ENCODE measurements at places on chromosomes 4 and X.
A peak's percentile ranks its signal among the peaks of the same experiment; 100 is the strongest.

- no peak for DNase-seq
Observed at GRCh38 chr4:86007042-86007441, 352.8 kb downstream of the MAPK10 start.

DNA sequence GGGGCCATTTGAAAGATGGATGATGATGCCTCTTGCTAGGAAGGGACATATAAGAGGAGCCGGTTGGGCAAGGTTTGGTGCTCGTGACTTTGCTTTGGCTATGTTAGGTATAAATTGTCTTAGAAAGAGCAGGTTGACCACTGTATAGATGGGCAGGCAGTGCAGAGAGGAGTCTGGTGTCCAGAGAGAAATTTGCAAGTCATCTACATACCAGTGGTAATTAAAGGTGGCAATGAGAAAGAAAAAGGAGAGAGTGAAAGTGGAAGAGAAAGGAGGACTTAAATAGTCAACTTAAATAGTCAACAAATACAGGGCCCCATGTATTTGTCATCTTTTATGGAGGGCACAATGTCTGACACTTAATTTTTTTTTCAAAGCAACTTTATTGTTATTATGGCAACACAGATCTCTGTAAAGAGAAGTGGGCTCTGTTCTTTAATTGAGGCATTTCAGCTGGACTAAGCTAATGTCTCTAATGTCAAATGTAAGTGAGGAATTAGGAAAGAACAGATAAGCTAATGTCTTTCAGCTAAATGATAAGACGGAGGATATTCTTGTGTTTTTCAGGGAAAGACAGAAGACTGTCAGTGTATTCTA is 75.4 kb upstream of the ANXA3 start:
- DNase-seq = no peak

DNA sequence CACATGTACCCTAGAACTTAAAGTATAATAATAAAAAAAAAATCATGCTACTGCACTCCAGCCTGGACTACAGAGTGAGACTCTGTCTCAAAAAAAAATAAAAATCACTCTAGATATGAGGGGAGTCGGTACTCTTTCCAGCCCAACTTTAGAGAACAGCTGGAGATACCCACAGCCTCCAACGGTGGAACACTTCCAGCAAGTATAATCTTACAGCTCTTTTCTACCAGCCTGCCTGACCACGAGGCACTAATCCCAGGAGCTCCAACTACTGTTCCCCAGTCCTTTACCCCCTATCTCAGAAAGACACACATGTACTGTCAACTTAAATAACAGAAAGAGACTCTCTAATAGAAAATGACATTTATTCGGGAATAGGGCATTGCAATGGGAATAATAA is 46.8 kb downstream of the STEEP1 start:
- no peak for DNase-seq

DNA sequence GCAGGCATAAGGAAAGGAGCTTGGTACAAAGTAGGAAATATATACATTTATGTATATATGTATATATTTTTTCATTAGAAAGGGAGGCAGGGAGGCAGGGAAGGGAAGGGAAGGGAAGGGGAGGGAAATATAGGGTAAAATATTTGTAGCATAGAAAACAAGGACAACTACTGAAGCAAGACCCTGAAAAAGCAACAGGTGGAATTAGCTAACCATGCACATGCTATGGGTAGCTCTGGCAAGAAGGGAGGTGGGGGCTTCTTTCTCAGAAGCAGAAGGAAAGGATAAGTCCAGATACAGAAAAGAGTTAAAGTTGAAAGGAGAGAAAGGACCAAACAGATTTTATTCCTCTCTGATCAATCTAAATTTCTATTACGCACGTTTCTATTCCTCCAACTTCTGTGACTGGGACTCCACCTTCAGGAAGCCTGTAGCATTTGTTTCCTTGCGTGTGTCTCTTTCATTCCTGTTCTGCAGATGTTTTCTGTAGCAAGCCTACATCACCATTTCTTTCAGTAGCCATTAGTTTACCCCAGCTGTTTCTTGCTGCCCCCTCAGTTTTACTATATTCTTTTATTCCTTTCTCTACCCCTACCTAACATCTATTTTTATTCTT is 82.9 kb downstream of the OR13H1 start:
- DNase-seq = no peak

DNA sequence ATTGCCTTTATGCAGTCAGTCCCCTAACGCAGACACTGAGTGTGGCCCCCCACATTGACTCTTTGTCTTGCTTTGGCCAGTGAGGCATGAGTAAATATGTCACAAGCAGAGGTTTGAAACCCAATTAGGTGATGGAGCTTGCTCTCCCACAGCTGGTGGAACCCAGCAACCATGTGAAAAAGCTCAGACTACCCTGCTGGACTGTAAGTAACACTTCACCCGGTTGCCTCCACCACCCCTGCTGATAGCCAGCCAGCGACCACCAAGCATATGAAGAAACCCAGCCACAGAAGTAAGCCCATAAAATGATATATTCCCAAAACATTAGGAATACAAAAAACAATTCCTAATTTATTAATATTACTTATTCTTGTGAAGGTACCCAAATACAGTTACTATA is 21.6 kb upstream of the PDCL2 start:
- no peak for DNase-seq

- DNase-seq = no peak
Observed at GRCh38 chrX:110293658-110294057, 24.2 kb downstream of the AMMECR1 start.

- no peak for DNase-seq
Observed at GRCh38 chrX:17501746-17502145, 126.7 kb downstream of the NHS start.

DNA sequence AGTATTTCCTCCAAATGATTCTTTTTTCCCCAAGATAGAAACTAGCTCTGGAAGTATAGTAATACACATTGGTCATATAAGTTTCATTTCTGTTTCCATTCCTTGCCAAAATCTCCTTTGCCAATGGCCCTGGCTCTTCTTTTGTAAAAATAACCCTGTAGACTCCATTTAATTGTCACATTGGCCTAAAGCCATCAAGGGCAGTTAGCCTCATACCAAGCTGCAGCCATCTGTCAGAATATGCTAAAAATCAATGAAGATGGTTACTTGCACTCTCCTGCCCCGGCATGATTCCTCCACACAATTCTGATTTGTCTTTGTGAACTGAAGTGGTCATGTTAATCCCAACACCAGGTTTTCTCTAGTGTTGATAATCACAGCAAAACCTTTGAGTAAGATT is 380.5 kb downstream of the SH2D1A start:
- no peak for DNase-seq

DNA sequence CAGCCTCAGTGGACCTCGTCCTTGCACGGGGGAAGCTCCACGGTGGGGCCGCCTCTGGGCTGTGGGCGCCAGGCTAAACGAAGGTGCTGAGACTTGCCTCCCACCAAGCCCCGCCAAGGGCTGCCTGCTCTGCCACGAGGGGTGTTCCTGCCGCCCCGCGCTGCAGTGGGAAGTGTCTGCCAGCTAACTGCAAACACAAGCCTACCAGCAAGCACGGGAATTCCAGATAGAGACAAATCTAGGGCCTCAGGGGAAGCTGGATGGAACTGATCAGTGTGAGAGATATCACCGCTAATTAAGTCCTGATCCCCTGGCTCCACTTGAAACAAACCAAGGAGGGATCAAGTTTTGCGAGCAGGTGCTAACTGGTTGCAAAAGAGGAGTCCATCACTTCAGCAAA is 181.6 kb upstream of the LEF1 start:
- no peak for DNase-seq

DNA sequence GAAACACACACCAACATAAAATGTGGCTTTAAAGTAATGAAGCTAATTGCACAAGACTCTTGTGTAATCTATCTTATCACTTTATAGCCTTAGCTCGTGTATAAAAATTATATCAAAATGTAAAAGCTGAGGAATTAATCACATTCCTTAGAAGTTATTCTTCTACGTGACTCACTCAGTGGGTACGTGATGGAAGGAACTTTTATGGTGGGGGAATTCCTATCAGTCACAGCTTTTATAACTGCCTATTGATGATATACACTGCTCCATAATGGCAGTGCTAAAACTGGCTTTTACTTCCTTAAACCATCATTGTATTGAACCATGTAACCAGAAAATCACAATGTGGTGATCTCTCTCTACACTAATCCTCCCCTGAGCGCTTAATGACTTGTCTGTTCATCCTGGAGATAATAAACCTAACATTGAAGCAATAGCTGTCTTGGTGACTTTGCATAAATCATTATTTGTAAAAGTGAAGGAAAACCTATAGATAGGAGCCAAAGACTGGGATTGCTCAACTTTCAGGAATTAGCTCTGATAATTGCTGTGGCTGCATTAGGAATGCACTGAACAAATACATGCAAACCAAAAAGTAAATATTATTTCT is 276.7 kb downstream of the GBA3 start:
- DNase-seq = no peak

GRCh38 chrX:323721-324628 is 5.4 kb upstream of the GTPBP6 start:
- peak; percentile 30 for DNase-seq

DNA sequence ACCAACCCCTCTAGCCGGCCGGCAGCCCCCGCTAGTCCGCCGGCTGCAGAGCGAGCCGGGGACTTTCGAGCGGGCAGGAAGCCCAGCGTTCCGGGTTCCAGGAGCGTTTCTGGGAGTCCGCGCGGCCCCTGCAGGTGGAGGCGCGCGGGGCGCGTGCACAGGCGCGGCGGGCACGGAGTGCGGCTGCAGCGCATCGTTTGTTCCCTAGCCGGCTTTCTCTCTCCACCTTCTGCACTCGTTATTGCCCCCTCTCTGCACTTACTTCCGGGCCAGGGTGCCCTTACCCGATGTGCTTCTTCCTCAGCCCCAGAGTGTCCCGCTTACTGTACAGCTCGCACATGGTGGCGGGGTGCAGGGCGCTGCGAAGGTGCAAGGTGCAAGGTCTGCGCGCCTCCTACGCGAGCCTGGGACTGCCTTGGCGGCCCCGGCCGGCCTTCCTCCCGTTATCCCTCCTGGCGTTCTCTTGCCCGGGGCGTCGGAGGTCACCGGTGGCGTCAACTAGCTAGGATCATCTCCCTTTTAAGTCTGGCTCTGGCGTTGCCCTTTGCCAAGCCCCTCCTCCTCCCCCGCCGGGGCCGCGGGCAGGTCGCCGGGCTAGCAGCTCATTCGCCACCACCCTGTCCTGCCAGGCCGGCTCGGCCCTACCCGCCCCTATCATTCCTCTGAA is at the start of gene ETNPPL:
Gene ETNPPL, minus strand, starts transcription at position 495 of the 667 bp plus-strand sequence. Its CDS starts 155 bp downstream, at position 340.
- DNase-seq = no peak

- no peak for DNase-seq
Observed at GRCh38 chr4:137065311-137065710, 467.0 kb downstream of the PCDH18 start.

GRCh38 chr4:162732876-162733275 is 433.8 kb downstream of the NAF1 start:
- DNase-seq = no peak

- no peak for DNase-seq
Observed at GRCh38 chrX:10167573-10167972, 10.8 kb downstream of the CLCN4 start.

DNA sequence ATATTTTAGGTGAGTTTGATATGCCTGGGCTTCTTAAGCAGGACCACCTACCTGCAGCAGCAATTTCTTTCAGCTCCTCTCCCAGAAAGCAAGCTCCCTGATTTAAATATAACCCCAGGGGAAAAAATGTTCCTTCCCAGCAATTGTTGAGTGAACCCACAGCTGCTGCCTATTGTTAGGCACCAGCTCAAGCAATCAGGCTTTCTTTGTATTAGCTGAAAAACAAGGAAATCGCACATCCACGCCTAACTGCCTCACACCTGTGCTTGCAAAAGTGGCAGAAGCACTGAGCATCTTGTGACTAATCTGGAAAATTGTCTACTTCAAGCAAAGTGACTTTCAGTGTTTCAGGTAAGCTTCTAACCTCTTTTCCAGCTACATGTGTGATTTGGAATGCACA is 432.2 kb downstream of the SMARCA1 start:
- no peak for DNase-seq

- no peak for DNase-seq
Observed at GRCh38 chr4:164095313-164096110, 601.0 kb downstream of the TMA16 start.

DNA sequence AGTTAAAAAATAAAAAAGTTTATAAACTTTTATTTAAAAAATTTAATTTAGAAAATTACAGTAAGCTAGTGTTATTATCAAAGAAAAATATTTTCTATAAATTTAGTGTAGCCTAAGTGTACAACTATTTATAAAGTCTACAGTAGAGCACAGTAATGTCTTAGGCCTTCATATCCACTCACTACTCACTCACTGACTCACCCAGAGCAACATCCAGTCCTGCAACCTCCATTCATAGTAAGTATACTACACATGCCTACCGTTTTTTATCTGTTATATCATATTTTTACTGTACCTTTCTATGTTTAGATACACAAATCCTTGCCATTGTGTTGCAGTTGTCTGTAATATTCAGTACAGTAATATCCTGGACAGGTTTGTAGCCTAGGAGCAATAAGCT is 129.0 kb upstream of the FAM47B start:
- no peak for DNase-seq

GRCh38 chr4:162675661-162676060 is 491.0 kb downstream of the NAF1 start:
- DNase-seq = no peak

DNA sequence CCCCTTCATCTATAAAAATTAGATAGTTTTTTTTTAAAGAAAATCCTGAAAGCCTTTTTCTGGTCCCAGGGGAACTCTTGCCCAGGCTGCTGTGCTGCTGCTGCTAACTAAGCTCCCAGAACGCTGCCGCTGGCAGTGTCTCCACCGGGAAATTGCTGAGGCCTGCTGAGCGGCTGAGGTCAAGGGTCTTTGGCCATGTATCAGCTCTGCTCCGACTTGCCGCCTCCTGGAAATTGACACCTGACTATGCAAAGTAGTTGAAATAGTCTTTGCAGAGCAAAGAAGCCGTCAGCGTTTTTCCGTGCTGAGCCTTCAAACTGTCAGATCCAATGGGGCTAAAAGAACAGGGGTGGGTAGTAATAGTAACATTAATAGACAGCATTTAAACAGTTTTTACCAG is 839 bp downstream of the QDPR start:
- no peak for DNase-seq

GRCh38 chr4:34261799-34262314 is 1982.5 kb downstream of the ARAP2 start:
- no peak for DNase-seq

DNA sequence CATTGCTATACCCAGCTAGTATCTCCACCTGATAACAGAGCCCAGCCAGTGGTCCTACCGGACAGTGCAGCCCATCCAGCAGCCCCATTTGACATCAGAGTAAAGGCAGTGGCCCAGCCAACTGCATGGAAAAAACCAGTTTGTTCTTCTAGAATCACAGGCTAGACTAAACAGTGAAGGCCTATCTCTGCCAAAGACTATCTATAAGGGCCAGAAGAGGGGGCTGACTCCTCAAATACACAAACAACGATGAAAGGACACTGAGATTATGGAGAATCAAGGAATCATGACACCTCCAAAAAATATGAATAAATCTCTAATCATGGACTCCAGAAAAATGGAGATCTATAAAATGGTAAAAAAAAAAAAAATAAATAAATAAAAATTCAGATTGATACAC is 546.4 kb upstream of the HTR2C start:
- DNase-seq = no peak

DNA sequence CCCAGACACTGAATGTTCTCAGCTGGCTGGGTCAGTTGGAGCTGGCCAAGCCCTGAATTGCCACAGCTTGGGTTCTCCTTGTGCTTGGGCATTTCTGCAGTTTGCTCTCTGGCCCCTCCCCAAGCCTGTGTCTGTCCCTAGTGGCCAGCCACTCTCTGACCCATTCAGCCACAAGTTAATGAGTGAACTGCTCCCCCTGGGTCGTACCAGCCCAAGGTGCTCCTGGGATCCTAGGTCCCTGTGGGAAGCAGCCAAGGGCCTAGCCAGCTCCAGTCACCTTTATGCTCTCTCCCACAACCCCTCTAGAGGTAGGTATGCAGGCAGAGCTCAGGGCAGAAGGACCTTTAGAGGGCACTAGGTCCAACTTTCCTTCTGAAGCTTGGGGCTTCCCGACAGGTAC is 51.5 kb downstream of the STARD8 start:
- DNase-seq = no peak
